ENCODE measurements at places on chromosomes 6 and 20.
A peak's percentile ranks its signal among the peaks of the same experiment; 100 is the strongest.

GRCh38 chr6:32816746-32817204 lies at the start of gene HLA-DOB:
TSS of gene HLA-DOB (minus strand) at chr6:32817002. CDS start at chr6:32816951, 51 bp downstream.
- no peak for DNase-seq

GRCh38 chr20:1818895-1819294 lies 76.3 kb upstream of the SIRPA start:
- no peak for DNase-seq

DNA sequence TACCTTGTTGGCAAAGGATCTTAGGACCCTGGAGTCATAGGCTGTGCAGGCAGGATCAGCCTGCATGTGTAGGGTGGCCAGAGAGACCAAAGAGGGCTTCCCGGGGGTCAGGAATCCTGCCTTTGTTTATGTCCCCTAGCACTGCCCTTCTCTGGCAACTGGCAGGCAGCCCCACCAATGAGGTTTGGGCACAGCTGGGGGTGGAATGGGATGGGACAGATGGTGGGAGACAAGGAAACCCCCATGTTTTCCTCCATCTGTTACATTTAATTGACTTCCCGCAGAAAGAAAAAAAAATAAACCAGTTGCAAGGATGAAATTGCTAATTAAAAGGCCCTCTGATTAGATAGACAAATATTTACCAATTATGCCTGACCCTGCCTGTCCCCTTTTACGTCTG lies 27.6 kb downstream of the CD40 start:
- peak; percentile 56 for DNase-seq

GRCh38 chr20:50096237-50096636 lies 16.7 kb downstream of the UBE2V1 start:
- DNase-seq, result no peak

GRCh38 chr20:57622579-57623381 lies 2.6 kb upstream of the ZBP1 start:
- DNase-seq, result peak; percentile 63

GRCh38 chr6:107600936-107601335 lies 111.0 kb downstream of the SOBP start:
- DNase-seq, result no peak

GRCh38 chr20:53216478-53216855 lies 244.3 kb downstream of the TSHZ2 start:
- DNase-seq, result no peak

DNA sequence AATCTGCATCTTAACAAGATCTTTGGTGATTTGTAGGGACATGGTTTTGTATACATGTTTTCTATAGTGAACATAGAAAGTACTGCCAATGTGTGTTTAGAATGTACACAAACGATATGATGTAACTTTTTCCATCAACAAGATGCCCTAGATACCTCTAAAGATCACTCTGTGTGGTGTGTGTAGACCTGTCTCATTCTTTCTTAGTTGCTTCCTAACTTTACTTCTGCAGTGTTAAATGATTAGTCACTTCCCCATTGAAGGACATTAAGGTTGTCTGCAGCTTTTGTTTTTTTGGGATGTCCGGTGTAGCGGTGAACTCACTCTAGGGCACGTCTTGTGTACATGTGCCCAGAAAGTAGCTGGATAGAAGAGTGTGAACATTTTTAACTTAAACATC lies 35.9 kb downstream of the CDYL start:
- DNase-seq, result no peak
